NCI-H345 (cell line): ENCODE measurements at places on chromosomes 2 and 18.

DNA sequence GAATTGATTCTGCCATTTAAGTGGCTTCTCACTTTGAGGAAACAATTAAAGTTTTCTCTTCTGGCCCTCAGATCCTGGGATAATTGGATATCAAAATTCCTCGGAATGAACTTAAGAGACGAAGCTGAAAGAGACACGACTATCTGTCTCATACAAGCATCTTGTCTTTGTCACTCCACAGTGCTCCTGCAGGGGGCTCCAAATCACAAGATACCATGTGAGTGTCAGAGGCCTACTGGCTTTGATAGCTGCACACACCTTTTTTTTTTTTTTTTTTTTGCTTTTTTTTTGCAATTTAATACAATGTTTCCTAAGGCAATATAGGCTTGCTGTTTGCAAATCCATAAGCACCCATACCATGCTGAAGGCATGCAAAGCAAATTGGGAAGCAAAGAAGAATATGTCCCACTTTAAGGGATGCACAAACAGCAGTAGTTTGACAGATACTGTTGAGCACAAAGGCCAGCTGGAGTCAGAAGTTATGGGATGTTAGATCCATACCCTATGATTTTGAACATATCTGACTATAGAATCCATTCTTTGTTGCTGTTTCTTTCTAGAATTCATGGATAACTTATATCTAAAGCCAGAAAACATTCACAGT lies 109.0 kb upstream of the CBLN2 start:
- no peak for DNase-seq

DNA sequence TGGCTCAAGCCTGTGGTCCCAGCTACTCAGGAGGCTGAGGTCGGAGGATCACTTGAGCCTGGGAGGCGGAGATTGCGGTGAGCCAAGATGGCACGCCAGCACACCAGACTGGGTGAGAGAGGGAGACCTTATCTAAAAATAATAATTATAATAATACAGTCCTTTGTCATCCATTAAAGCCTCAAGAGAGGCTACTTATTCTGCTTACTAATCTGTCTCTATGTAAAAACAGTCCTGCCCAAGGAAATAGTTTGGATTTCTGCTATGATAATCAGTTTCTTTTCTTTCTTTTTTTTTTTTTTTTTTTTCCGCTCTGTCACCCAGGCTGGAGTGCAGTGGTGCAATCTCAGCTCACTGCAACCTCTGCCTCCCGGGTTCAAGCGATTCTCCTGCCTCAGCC lies 228.3 kb downstream of the C1D start:
- no peak for DNase-seq

GRCh38 chr2:193907561-193907960 lies 1712.8 kb upstream of the TMEFF2 start:
- no peak for DNase-seq

GRCh38 chr2:225290757-225291400 lies 108.6 kb upstream of the NYAP2 start:
- DNase-seq: no peak

GRCh38 chr2:203909261-203909967 lies 27.1 kb upstream of the ICOS start:
- DNase-seq: peak; percentile 22

DNA sequence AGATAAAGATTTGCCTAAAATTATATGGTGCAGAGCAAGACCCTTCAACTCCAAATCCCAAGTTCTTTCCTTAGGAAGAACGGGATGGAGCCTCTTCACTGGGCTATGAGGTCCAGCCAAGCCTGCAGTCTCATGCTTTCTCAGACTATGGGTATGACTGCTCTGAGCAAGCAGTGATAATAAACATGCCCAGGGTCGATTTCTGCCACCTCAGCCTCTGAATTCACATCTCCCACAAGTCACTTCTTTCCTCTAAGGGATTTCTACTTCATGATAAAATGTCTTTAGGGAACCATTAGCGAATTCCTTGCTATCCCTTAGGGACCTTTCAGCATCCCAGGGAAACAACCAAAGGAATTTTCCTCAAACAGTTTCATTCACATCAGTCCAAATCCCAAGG lies 94.8 kb downstream of the GFPT1 start:
- no peak for DNase-seq

DNA sequence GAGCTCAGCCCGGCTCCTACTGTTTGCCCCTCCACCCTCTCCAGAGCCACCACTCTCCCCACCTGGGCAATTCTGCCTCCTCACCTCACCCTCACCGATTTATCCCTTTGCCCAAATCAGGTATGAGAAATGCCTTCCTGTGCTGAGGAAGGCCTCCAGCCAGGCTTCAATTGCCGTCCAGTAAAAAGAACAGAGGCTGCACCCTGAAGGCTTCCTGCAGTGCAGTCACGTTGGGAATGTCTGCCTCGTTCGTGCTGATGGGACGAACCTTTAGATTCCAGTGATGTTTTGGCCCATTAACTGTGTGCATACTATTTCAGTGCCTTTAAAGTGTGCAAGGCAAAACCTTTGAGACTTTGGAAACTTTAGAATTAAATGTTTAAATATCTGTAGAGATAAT lies 34.2 kb downstream of the ATP6V1C2 start:
- no peak for DNase-seq

DNA sequence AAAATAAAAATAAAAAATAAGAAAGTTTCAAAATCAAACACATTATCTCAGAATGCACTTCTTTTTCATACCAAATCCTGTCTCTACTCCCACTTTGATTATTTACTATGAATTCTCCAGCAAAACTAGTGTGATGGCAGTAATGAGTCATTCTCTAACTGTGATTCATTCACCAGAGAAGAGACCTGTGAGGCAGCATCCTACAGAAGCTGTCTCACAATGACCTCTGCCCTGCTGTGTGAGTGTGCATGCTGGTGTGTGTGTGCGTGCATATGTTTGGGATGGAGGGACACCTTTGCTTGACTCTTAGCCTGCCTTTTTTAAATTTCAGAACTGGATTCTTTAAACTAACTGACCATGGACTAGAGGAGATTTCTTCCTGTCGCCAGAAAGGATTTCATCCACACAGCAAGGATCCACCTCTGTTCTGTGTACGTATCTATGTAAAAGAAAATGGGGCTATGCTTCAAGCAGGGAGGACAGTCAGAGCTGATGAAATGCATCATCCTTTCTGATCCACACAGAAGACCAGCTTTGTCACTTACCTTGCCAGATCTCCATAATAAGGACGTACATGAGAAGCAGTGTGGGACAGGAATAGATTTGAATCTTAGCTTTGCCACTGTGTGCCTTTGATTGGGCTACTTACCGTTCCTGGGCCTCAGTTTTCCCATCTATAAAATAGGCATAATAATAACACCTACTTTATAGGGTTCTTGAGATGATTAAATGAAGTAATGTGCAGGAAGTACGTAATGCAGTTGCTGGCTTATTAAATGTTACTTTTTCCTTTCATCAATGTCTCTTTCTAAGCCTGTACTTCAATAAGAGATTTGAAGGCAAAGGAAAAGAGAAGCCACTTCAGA lies 31.2 kb downstream of the STAMBP start:
- no peak for DNase-seq

DNA sequence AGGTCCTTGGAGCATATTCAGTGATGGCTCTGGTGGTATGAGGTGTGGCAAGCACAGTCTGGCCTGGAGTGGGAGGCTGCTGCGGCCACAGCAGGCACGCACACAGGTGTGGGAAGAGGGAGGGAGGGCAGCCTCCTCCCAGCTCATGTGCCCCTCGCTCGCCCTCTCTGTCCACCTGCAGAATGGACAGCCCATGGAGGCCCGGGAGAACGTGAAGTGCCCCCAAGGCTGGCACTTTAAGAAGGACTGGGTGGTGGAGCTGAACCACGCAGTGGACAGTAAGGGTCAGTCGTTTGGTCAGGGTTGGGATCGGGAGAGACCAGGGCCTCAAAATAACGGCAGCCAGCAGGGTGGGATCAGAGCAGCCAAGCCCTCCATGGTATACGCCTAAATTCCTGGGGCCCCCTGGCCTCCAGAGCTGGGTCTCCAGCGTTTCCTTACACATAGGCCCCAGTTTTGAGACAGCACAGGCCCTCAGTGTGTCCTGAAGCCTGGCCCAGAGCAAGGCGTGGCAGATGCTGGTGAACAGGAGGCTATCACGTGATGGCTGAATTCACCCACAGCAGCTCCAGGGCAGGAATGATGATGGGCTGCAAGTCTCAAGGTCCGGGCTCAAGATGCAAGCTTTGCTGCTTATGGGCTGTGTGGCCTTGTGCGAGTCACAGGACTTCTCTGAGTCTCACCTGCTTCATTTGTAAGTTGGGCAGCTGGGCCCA lies 47.9 kb downstream of the FER1L5 start:
- no peak for DNase-seq

DNA sequence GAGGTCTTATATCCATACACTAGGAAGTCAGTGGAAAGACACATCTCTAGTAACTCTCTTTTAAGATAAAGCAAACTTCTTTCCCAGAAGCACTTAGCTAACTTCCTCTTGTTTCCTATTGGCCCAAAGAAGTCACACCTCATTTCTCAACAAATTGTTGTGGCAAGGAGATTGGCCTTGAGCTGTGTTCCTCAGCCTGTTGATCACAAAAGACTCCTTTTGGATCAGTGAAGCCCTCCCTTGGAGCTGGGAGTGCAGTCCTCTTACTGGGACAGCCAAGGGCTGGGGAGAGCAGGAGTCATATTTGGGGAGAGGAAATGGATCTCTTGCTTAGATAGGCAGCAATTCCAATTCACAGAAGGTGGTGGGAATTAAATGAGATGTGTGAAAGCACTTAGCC lies 51.2 kb upstream of the DAPL1 start:
- no peak for DNase-seq

DNA sequence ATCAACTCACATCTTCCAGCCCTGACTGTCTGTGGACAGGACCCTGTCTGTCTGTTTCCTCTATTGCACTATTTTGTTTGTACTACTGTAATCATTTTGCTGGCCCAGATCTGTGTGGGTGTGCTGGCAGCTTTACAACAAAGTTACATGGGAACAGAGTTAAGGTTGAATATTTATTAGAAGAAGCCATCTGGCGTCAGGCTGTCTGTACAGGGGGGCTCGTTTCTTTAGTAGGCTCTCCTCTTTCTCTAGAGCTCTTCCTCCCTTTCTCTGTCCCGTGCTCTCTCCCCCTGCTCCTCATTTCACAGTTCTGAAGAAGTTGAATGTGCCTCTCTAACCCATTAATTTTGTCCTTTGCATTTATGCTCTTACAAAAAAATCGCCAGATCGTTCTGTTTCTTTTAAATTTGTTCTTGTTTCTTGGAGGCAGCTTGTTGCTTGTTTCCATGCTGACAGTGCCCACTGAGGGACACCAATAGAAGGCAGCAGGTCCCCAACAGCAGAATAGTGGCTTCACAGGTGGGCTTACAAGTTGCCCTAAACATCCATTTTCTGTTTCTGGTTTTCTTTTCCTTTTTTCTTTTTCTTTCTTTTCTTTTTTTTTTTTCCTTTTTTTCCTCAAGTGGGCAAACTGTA lies 315.2 kb upstream of the ZEB2 start:
- DNase-seq: no peak

GRCh38 chr2:238403632-238404405 lies 22.9 kb upstream of the ASB1 start:
- DNase-seq: peak; percentile 45

DNA sequence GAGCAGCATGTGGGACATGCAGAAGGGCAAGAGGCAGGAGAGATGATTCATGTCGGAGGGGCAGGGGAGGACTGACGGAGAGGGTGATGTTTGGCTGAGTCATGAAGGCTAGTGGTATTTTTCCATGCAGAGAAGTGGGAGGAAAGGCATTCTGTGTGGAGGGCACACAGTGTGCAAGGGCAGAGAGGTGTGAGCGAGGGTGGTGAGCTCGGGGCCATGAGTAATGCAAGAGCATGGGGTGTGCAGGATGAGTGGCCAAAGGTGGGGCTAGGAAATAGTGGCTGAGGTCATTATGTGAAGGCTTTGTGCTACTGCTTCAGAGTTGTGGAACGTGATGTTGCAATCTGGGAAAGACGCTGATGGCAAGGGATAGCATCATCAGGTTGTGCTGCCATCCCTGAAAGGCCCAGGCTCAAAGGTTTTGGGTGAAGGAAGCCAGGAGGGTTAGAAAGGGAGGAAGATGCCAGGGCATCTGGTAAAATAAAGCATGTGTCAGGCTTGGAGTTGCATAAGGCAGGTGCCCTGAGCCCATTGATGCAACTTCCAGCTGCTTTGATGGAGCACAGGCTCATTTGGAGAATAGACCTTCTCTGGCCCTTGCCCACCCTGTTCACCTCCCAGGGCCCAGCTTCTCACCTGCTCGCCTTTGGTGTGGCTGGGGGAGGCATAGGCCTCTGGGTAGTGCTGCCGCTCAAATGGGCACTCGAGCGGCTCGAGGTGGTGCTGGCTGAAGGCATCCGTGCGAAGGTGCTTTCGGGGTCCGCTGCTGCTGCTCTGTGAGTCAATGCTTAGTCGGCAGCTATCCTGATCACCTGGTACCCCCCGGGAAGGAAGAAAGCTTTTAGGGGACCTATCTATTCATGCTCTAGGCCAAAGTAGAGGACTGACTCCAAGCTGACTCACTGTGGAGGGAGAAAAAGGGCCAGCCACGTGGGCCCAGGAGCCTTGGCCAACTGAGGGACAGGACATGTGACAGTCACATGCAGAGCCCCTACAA lies 37.5 kb downstream of the PAX8 start:
- no peak for DNase-seq

- DNase-seq: no peak
Measured at GRCh38 chr2:222792001-222792611, 68.7 kb upstream of the ACSL3 start.

- no peak for DNase-seq
Measured at GRCh38 chr2:2182551-2183071, 148.5 kb downstream of the MYT1L start.

GRCh38 chr2:235616885-235617284 lies 123.0 kb downstream of the AGAP1 start:
- no peak for DNase-seq
